ENCODE measurements at places on chromosomes 2 and 18. TPM values are rescaled to one million over a fixed set of nuclear protein-coding genes. Genes with fewer than 3 reads are reported as not detected.

The TUBA4B gene
- not detected for total RNA-seq

The GMCL1 gene
- 11.9 TPM for total RNA-seq

The MRO gene
- total RNA-seq: not detected

The GNAL gene
- 4.4 TPM for total RNA-seq

The CYB5A gene
- 49.0 TPM for total RNA-seq

The HRH4 gene
- 0.04 TPM for total RNA-seq

The TUBB8B gene
- 0.67 TPM for total RNA-seq

The QPCT gene
- total RNA-seq: 6.6 TPM
